ENCODE measurements at places on chromosomes 7 and 10. TPM values are rescaled to one million over a fixed set of nuclear protein-coding genes. Genes with fewer than 3 reads are reported as not detected.

Gene PDLIM1
- total RNA-seq = 325 TPM

Gene RFC2
- total RNA-seq = 18.4 TPM

DNA sequence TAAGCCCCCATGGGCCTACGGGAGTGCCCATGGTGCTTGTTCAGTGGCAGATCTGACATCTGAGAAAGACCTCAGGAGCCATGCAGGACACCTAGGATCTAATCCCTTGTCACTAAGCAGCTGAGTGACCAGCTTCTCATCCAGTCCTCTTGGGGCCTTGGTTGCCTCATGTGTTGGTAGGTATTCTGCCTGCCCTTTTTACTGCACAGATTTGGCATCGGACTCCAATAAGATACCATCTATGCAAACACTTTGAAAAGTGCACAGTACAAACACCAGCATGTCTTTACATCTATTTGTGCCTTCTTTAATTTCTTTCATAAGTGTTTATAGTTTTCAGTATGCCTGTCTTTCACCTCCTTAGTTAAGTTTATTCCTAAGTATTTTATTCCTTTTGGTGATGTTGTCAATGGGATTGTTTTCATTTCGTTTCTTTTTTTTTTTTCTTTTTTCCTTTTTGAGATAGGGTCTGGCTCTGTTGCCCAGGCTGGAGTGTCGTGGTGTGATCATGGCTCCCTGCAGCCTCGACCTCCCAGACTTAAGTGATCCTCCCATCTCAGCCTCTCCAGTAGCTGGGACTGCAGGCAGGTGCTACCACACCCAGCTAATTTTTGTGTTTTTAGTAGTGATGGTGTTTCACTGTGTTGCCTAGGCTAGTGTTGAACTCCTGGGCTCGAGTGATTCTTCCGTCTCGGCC, 10.4 kb downstream of the STOX1 start:
- no peak for DNase-seq
- H3K4me1 ChIP-seq = no peaks in the 10 kb centered on the region
- no peak overlapping the region for H3K27ac ChIP-seq
- no peaks in the 10 kb centered on the region for H3K27me3 ChIP-seq
- H3K4me3 ChIP-seq = no peak overlapping the region

DNA sequence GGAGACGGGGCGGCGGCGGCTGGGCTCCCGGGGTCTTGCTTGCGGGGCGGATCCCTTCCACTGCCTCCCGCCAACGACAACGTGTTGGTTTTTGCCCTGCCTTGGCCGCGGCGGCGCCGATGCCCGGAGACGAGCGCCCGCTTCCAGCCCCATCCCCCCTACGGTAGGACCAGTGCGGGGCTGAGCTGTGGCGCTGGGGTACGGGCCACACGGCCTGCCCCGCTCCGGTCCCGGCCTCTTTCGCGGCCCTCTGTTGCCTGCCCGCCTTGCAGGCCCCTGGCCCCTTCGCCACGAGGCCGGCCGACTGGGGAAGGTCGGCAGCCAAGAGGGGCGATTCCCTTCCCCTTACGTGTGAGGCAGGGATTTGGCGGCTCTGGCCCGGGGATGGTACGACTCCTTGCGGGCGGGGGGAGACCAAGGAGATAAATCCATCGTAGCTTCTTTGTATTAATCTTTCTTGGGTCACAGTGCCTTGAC, 488 bp downstream of the EIF4H start:
- peaks cover 50% of the 10 kb centered on the region for H3K4me1 ChIP-seq
- DNase-seq = peak; percentile 55
- H3K4me3 ChIP-seq = peak overlapping the region; percentile 96
- no peaks in the 10 kb centered on the region for H3K27me3 ChIP-seq

DNA sequence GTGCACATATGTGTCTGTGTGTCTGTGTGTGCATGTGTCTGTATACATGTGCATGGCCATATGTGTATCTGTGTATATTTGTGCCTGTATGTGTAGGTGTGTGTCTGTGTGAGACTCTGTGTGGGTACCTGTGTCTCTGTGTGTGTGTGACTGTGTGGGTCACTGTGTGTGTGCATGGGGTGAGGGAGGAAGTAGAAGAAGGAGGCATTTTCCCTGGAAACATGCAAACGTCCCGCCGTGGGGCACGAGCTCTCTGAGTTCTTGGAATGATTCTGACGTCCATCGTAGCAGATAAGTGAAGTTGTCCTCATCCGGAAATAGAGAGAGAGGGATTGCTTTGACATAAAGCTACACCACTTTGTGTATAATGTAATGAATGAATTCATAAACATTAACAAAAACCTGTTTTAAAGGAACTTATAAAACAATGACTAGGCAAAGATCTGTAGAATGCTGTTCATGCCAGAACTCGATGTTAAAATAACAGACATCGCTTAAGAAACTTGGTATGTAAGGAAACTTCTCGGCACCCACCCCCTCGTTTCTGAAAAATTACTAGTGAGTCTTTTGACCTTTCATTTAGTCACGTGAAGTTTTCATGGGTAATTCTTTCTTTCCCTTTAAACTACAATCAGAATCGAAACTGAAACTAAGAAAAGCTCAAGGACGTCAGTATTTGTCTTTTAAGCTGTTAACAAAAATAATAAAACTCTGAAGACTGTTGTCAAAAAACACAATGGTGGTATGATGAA, 43.6 kb upstream of the KLF6 start:
- peak overlapping the region; percentile 78 for H3K27ac ChIP-seq
- no peaks in the 10 kb centered on the region for H3K36me3 ChIP-seq
- no peaks in the 10 kb centered on the region for H3K27me3 ChIP-seq
- DNase-seq = no peak

Data from psoas muscle (tissue), 8 donors.